ENCODE measurements at places on chromosomes 13 and 19.

- DNase-seq = no peak
Observed at GRCh38 chr13:99425485-99426341, 75.6 kb upstream of the TM9SF2 start.

DNA sequence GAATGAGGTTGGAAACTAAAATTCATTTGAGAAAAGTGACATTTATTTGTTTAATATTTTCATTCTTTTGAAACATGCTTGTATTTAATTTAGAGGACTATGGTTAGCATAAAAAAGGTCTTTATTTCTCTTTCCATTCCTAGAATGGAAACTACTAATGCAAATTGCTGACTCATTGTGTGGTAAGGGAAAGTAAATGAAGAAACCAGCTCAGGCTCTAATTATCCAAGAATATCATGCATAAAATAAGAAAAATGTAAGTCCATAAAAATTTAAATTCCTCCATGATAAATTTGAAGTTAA lies 777.0 kb upstream of the SLITRK1 start:
- DNase-seq = no peak

DNA sequence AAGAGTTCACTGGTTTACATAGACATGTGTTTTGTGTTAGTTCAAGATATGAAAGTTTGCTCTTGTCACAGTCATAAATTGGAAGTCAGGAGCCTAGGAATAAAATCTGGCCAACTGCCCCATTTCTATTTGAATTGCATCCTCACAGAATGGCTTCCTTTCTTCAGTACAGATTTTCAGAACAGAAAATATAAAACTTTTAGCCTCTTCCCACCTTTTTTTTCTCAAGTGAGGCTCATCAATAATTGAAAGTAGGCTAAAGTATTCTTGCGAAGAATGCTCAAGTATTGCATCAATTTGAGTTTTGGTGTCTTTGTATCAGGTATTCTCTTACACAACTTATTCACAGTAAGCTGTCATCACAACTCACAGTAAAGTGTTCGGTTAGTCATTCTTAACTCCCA lies 802.7 kb downstream of the PCDH9 start:
- no peak for DNase-seq

- DNase-seq = no peak
Observed at GRCh38 chr13:31452525-31452924, 252.8 kb downstream of the B3GLCT start.

DNA sequence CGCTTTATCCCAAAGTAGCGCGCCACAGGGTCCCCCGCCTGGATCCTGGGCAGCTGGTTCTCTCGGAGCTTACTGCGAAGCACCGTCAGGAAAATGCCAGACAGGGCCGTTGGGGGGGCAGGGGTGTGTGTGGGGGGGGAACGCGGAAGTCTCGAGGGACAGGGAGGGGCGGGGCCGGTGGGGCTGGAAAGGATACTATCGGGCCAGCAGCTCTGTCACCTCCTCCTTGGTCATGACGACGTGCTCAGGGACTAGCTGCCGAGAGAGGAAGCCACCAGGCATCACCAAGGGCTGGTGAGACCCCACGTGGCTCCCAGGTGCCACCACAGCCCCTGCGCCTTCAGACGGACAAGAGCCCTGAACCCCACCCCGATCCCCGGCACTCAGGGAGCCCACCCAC lies 5.3 kb downstream of the POLR2E start:
- no peak for DNase-seq

- no peak for DNase-seq
Observed at GRCh38 chr19:33246709-33247440, 21.2 kb upstream of the SLC7A10 start.

DNA sequence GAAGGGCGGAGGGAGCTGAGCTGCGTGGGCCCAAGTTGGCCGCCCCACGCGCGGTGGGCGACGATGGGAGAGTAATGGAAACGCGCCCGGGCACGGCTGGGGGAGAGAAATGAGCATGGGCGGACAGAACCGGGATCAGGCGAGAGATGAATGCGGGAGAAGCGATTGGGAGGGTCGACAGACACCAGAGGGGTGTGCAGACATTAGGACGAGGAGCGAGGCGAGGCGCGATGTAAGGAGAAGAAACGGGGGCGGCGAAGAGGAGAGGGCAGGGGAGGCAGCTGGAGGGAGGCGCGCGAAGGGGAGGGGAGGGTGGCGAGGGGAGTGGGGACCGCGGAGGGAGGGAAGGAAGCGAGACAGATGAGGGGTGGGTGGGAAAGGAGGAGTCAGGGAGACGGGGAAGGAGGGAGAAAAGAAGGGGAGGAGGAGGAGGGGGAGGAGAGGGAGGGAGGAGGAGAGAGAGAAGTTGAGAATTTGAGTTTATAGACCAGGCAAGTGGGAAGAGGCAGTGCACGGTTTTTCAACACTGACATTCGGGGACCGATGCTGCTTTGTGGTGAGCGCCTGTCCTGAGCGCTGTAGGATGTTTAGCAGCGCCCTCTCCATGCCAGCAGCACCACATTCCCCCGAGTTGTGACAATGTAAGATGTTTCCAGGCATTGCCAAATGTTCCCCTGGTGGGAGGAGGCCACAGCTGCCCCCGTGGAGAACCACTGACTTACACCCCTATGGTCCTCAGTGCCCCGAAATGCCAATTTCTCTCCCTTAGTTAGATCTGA lies at the start of gene SHISA7:
Gene SHISA7, minus strand, starts transcription at position 256 of the 779 bp plus-strand sequence. CDS start 437 bp downstream, outside the sequence.
- no peak for DNase-seq

DNA sequence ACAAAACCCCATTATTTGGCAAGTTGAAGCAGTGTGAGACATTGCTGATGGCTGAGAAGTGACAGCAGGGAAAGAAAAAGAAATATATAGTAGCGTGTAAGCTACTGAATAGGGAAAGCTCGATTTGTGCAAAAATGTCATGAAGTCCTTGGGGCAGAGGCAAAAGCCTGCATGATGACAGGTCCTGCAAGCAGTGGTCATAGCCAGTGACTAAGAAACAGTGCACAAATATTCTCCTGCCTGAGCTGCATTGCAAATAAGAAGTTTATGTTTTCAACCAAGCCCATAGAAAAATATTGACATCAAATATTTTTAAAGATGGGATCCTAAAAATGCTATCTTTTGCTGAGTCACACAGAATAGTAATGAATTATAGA lies 270.0 kb downstream of the SLITRK6 start:
- DNase-seq = no peak

- DNase-seq = peak; percentile 28
Observed at GRCh38 chr13:34942732-34943435, 814 bp downstream of the NBEA start.

- DNase-seq = no peak
Observed at GRCh38 chr13:32354040-32354439, 38.7 kb downstream of the BRCA2 start.

DNA sequence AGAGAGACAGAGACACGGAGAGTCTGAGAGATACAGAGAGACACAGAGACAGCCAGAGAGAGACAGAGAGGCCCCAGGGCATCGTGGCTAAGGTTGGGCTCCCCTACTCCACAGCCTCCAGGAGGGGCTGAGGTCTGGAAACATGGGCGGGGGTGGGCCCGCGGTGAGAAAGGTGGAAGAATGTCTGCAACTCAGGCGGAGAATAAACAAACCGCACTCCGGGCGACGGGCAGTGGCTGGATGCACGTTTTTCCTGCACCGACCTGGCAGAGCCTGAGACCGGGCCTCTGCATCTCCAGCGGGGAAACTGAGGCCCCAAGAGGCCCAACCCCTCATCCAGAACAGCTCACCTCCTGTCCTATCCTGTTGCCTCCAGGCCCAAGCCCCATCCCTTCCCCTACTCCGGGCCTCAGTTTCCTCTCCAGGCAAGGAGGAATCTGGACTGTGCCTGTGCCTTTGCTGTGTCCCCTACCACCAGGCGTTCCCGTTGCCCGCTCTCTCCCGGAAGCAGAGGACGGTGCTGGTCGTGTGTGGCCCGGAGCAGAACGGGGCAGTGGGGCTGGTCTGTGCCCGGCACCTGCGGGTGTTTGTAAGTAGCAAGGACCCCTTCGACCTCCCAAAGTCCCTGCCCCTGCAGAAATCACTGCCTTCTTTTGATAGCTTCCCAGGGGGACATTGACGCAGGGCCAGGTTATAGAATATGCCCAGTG lies 3.4 kb upstream of the CILP2 start:
- no peak for DNase-seq

- no peak for DNase-seq
Observed at GRCh38 chr13:40992678-40993518, 26.2 kb downstream of the ELF1 start.

- peak; percentile 52 for DNase-seq
Observed at GRCh38 chr19:48926909-48927308, 6.6 kb upstream of the DHDH start.

DNA sequence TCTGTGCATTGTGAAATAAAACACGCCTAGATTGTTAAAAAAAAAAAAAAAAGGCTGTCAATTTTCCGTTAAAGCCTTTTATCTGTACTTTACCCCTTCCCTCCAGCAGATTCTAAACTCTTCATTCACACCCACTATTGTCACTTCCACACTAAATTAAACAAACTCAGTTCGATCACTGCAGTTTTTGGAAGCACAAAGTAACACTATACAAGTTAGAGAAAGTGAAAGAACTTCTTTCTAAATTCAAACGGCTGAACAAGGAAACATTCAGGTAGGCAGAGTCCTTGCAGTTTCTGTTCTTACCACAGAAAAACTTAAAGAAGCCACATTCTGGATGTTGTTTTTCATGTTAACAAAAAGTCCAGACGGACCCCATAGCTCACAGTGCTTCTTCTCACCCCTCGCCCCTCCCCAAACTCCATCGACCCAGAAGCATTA lies 27.5 kb upstream of the UBE2L5 start:
- no peak for DNase-seq

- no peak for DNase-seq
Observed at GRCh38 chr13:61531383-61532065, 115.9 kb upstream of the PCDH20 start.

- peak; percentile 63 for DNase-seq
Observed at GRCh38 chr19:10876459-10877240, 5.3 kb downstream of the CARM1 start.

- no peak for DNase-seq
Observed at GRCh38 chr13:110463871-110464510, 97.5 kb downstream of the RAB20 start.

- DNase-seq = no peak
Observed at GRCh38 chr19:1760020-1760419, 6.7 kb downstream of the ONECUT3 start.

- DNase-seq = peak; percentile 72
Observed at GRCh38 chr19:45526143-45526542, 18.9 kb downstream of the VASP start.

DNA sequence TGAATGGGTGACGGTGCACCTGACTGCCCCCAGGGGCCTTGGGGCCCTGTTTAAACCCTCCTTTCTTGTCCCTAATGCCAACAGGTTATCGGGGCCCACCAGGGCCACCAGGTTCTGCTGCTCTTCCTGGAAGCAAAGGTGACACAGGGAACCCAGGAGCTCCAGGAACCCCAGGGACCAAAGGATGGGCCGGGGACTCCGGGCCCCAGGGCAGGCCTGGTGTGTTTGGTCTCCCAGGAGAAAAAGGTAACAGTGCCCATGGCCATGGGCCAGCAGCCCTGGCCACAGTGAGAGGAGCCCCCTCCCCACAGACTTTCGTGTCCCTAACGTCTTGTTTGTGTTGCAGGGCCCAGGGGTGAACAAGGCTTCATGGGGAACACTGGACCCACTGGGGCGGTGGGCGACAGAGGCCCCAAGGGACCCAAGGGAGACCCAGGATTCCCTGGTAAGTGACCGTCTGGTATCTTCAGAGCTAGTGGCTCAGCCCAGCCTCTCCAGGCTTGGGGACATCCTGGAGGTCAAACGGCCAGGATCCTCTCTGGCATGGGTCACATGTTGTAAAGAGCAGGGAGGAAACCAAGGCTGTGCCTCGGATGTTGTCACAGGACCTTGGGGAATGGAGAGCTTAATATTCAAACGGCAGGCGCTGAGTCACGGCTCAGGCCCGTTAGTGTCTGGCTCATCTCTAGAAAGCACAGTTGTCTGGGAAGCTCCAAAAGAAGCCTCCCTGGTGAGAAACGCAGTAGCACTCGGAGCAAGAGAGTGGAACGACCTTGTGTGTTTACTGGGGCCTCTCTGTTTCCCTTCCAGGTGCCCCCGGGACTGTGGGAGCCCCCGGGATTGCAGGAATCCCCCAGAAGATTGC lies 58.3 kb downstream of the RAB20 start:
- DNase-seq = no peak

GRCh38 chr19:5292453-5292821 lies 48.2 kb downstream of the PTPRS start:
- no peak for DNase-seq

Data from left cardiac atrium (tissue), 4 donors.